Renal pelvis (tissue), 12 donors: ENCODE measurements at places on chromosomes 16 and 17. TPM values are rescaled to one million over a fixed set of nuclear protein-coding genes. Genes with fewer than 3 reads are reported as not detected.
A peak's percentile ranks its signal among the peaks of the same experiment; 100 is the strongest.

DNA sequence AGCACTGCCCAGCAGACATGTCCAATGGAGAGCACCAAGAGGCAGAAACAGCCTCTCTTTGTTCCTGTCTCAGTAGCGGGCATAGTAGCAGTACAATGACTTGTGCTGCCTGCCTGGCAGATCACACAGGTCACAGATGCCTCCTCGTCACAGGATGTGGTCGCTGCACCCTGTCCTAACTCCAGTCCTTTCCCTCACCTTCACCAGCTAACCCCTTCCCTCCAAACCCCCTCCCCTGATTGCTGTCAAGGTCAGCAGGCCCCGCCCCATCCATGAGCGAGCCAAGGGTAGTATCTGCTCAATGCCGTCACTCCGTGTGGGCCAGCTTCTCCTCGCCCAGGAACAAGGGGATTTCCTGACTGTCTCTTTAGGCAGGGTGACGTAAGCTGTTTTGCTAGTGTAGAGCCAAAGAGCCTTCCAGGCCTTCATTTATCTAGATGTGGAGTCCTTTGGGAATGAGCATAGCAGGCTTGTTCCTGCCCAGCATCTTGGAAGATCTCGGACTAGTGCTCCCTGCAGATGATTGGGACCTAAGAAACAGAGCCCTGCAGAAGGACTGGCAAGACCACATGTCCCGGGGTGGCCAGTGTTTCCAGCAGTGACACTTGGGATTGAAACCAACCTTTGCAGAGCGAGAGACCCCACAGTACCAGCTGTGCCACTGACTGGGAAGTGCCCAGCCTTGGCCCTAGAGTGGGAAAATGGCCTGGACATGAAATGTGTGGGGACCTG lies 75.9 kb upstream of the TNRC6C start:
- no peak for DNase-seq

DNA sequence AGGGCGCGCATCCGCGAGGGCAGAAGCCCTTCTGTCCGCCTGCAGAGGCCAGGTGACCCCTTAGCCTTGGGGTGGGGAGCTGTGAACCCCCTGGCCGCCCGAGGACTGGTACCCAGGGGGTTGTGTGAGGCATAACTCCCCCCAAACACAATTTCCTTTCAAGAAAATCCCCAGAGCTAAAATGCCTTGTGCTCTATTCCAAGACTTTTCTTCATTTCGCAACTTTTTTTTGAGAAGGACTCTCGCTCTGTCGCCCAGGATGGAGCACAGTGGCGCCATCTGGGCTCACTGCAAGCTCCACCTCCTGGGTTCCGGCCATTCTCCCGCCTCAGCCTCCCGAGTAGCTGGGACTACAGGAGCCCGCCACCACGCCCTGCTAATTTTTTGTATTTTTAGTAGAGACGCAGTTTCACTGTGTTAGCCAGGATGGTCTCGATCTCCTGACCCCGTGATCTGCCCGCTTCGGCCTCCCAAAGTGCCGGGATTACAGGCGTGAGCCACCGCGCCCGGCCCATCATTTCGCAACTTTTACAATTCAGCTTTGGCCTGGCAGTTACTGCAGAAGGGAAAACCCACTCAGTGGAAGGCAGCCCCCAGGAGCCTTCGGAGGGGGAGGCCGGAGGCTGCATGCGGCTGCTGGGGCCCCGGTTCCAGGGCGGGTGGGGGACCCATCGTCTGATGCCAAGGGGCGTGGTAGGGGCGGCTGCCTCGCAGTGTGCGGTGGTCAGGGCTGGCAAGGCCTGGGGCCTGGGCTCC lies 963 bp upstream of the APRT start:
- no peak for DNase-seq

The TBC1D3E gene
- polyA plus RNA-seq, result not detected

DNA sequence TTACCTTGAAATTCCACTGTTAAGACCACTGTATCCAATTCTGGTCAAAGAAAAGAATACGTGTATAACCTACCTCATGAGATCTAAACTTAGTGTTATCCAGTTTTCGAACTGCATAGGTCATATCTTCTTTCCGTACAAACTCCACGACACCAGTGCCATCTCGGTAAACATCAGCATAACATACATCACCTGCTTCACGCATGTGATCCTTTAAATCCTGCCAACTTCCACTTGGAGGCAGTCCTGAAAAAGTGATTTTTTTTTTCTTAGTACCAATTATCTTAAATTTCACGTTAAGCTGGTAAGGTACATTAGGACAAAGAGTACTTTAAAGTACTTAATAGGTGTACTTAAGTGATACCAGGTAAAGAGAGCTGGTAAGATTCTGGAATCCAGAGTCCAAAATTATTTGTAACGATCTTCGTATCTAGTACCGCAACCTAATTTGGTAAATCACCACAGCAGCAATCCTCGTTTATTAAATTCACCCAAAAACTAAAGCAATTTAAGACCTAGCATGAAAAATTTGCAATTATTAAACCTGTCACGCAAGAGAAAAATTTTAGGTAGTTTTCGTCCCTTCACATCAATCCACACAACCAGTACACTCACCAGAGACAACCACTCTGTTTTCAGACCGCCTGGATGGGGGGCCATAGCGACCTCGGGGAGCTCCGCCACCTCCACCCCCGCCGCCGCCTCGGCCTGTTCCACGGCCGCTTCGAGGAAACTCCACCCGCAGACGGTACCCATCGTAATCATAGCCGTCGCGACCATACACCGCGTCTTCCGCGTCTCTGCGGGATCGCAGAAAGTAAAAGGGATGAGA lies 1.1 kb downstream of the SRSF1 start:
- no peak for DNase-seq

DNA sequence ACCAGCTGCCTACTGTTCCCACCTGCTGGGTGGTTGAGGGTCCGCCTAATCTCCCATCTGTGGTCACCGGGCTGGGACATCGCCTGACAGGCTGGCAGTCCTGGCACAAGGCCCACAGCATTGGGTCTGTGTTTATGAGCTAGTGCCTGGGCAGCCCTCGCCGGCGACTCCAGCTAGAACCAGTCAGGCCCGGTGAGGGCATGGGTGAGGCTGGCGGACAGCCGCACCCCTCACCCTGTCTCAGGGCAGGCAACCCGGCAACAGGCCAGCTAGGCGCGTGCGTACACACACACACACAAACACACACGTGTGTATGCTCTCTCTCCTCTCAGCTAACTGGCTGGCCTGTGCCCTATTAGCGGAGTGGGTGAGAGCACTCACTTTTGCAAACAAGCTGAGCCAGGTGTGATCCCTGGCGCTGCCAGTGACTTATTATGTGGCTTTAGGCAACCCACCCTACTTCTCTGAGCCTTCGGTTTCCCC lies 10.4 kb downstream of the HSD11B2 start:
- DNase-seq, result no peak

DNA sequence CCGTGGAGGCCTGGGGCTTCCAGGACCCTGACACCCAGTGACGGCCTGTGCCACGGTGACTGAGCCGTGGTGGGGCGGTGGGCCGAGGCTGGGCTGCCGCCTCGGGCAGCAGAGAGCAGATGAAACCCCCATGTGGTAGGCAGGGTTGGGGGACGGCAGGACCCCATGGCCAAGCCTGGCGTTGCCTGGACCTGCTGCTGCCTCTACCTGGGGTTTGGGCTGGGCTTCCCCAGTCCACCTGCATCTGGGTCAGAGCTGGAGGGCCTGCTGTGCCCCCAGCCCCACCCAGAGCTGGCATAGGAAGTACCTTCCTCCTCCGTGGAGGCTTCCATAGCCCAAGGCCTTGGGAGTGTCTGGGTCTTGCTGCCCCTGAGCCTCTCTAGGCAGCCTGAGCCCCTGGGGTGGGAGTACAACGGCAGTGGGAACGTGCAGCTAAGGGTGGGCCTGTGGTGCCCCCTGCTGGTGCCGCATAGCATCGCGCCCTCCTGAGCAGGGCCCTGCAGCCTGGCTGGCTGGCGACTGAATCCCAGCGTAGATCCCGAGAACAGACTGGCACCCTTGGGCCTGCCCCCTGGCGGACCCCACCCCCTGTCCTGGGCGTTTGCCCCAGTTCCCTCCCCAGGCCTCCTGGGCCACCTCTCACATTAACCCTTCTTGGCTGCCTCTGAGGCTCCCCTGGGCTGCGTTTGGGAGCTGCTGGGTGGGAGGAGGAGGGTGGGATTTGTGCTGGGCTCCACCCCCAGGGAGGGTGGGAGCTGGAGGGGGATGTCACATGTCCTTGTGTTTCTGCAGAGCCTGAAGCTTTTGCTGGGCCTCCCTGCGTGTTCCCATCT lies 12.6 kb upstream of the ATP6V0C start:
- peak; percentile 87 for DNase-seq

GRCh38 chr16:56896244-56896643 lies 31.2 kb downstream of the SLC12A3 start:
- no peak for DNase-seq

The TOP2A gene
- 174 TPM for polyA plus RNA-seq

DNA sequence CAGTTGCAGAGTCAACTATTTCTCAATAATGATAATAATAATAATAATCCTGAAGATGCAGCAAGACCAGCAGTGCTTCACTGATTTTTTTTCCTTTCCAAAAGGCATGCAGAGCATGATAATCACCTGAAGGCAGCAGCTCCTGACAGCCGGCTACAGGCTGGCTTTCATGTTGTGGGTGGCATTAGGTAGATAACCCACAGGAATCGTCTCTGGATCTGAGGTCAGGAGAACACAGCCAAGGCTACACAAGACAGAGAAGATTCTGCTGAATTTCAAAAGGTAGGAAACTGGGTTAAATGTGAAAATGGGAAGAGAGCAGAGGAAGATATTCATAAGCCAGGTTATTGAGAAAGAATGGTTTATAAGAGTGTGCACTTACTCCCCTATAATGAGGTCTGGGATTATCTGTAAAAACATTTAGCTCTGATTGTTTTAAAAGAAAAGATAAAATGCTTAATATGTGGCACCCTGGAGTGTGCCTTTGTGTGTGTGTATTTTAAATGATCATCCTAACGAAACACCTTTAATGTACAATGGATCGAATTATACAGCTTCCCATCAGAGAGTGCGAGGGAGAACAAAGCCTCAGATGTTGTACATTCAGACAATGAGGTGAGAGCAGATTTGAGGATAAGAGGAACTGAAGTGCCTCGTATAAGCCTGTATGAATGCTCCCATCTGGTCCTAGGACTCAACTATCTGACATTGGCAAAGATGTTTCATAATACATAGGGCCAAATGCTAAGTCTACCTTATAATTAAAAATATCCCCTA lies 273.1 kb downstream of the PHKB start:
- no peak for DNase-seq

The ZMYND15 gene
- 0.58 TPM for polyA plus RNA-seq

- peak; percentile 10 for DNase-seq
These were observed 69.5 kb downstream of the USP31 start for GRCh38 chr16:23079675-23080301.

- DNase-seq, result no peak
These were observed 72.0 kb downstream of the SOX9 start for GRCh38 chr17:72192800-72193192.

DNA sequence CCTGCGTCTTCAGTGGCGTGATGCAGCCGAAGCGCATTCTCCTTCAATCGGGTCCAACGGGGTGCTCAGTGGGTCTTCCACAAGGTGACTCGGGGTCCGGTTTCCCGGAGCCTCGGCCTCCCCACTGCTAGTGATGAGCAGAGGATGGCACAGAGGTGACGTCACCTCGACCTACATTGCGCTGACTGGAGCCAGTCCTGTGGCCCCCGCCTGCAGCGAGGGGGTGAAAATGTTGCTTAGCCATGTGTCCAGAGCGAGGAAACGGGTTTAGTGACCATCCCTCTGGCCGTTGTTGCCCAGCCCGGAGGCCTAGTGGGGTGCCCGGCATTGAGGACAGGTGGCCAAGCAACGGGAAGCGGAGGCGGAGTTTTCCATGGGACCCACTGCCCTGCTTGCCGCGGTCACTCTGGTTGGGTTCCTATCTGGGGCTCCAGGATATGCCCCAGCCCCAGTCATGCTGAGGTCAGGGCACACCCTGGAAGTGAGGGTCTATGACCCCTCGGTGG lies 190.6 kb upstream of the CIBAR2 start:
- no peak for DNase-seq

DNA sequence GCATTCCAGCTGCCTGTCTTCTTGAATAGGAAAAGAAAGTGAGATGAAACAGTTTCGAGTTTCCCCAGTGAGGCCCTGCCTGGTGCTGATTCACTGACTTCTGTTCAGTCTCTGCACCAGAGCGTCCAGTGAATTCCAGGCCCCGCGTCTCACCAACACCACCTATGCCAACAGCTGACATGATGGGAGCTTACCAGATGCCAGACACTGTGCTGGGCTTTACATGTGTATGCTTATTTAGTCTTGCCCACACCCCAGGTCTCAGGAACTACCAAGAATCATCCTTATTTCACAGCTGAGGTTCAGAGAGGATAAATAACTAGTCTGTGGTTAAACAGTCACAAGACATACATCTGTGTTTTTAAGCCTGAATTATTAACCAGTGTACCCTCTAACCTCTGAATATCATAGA lies 29.1 kb upstream of the IRX6 start:
- DNase-seq, result peak; percentile 47

GRCh38 chr16:50006964-50007363 lies 18.1 kb upstream of the CNEP1R1 start:
- no peak for DNase-seq

DNA sequence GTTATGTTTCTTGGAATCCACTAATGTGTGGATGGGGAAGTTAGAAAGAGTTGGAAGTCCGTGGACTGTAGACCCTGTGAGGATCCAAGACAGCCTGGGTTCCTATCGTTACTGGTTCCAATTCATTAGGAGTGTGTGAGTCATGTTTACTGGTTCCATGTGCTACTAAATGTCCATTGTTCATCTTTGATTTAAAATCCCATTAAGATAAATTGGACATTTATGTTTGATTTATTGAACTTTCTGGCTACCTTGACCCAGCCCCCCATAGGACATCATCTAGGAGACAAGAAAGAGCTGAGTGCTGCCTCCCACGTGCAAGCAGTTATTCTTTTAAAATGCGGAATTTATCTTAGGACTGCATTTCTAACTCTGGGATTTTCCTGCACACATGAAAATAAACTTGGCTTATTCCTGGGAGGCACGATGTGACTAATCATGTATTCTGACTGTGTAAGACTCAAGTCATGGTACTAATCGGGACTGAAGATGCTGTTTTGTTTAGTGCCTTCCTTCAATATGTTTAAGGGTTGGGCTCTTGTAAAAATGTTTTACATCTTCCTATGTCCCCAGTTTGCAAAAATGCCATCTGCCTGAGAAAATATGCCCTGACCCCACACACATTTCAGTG lies 53.4 kb downstream of the RGS9 start:
- no peak for DNase-seq

DNA sequence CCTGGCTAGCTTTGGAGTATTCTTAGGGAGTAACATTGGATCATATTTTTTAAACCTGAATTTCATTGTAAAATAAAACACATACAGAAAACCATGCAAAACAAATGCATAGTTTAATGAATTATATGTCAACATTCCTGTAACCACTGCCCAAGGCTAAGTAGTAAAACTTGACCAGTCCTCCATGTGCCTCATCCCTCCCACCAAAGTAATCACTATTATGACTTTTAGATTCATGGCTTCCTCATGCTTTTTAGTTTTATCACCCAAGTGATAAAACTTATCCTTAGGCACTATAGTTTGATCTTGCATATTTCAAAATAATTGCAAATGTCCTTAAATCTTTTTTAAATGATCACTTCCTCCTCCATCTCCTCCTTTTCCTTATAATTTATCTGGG lies 20.4 kb downstream of the PRKCA start:
- no peak for DNase-seq

DNA sequence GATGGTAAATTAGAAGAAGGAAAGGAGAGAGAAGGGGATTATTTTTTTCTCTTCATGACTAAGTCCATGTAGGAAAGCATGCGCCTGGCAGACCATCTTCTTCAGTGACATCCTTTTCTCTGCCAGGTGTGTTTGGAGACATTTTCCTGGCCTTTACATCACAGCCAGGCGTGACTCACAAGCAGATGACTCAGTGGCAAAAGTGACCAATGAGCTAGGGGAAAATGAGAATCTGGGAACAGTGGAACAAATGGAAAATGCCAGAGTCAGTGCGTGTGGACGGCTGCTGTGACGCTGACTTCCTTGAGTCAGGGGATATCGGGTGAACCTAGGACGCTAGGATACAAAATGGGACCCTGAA lies 9.4 kb downstream of the KIAA0513 start:
- DNase-seq, result no peak
